ENCODE measurements at places on chromosomes 5 and 9.

DNA sequence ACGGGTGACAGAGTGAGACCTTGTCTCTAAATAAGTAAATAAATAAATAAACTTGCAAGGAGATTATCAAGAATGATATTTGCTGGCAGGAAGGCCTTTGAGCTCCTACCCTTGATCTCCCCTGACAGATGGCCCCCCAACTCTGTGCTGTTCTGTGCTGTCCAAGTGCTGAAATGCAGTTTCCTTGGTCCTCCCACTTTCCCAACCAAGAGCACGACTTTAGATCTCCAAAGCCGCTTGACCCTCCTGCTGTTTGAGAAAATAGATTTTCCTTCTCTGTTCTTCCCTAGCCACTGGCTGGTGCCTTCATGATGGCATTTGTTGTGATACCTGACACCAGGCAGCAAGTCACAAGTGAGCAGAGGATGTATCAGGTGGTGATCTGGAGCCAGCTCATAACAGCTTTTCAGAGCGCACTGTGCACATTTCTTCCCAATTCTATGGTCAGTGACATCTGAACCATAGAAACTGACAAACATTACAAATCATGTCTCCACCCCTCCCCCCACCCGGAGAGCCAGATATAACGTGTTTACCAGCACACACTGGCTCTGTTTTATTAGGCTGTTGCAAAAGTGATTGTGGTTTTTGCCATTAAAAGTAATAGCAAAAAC is 80.0 kb upstream of the PUM3 start:
- DNase-seq = no peak

DNA sequence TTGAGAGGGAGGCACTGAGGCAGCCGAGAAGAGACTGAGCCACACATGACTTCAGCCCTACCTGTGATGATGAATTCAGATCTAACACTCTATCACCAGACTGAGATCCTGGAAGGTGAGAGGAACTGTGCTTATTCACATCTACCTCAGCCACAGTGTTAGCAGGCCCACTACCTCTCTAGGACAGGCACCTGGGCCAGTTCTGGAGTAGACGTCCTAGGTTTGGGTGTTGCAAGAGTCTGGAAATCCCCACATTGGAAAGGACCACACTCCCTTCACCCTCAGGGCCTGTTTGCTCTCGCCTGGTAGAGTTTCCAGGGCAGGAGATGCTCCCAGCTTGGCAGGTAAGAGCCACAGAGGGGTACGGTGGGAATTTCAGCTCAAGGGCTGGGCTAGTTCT is 113.8 kb upstream of the CCL21 start:
- DNase-seq = no peak

DNA sequence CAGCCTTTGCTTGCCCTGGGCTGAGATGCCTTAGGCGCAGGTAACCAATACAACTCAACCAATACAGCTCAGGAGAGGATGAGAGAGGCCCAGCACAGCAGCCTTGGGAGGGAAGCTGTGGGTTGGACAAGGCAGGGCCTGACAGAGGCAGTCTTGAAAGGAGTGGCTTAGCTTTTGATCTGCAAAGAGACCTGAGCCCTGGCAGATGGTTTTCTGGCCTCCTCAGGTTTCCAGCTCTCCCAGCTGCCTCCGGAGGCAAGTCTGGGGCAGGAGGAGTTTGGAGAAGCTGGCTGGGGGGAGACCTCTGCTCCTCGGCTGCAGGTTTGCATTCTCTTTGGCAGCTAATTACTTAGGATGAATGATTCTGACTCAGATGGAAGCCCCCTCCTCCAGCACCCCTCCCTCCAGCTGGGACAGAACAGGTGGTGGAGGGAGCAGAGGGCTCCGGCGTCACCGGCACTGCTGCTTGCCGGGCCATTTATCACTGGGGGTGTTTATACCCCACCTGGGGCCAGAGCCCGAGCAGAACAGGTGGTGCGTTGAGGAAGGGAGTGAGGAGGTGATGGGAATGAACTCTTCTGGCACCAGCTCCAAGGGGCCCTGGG is 50.8 kb downstream of the TSPAN17 start:
- DNase-seq = no peak

- no peak for DNase-seq
These were observed 56.7 kb upstream of the PCA3 start for GRCh38 chr9:76707510-76707909.

DNA sequence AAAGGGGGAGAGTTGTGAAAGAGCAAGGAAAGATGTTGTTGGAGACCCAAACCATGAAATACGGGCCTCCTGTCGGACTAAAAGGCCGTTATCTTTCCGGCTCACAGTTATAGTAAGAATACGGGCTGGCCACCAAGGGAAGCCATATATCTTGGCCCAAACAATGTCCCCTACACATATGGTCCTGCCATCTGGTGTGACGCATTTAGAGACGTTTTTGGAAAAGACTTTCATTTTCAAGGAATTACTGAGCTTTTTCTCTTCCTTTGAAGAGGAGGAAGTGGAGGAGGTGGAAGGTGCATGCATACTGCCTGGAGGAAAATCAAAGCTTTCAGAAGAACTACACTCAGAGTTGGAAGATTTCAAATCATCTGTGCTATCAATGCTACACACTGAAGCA is 26.7 kb downstream of the PWWP2A start:
- no peak for DNase-seq

DNA sequence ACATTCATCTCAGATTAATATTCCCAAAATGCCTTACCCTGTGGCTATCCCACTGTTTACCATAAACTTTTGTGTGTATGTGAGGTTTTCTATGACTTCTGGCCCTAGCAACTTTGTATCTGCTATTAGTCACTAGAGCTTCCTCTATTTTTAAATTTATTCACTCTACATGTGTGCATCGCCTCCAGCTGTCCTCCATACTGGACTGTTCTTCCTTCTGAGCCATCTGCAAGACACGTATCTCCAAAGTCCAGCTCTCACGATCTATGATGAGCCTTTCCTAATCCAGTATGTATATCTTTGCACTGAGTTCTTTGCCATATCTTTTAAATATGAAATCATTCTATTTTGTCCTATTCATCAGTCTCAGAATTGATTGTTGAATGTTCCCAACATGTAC is 1.7 kb upstream of the GNG10 start:
- no peak for DNase-seq

- no peak for DNase-seq
These were observed 39.6 kb downstream of the KCNT1 start for GRCh38 chr9:135741276-135742219.

- DNase-seq = no peak
These were observed 1359.1 kb upstream of the CDH9 start for GRCh38 chr5:28397502-28397941.

GRCh38 chr9:72949244-72949582 is 3.6 kb downstream of the ALDH1A1 start:
- no peak for DNase-seq

GRCh38 chr5:60685028-60685427 is 14.9 kb downstream of the DEPDC1B start:
- no peak for DNase-seq

DNA sequence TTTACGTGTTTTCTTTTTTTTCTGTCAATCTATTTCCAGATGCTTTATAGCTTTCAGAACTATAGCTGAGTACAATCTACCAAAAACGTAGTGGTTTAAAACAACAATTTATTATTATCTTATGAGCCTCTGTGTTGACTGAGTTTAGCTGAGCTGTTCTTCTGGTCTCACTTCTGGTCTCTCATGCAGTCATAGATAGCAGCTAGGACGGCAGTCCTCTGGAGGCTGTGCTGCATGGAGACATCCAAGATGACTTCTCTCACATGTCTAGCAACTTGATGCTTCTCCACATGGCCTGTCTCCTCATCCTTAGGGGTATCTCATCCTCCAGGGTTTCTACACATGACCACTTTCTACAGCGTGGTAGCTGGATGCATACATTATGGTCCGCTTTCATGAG is 22.0 kb upstream of the RAD23B start:
- no peak for DNase-seq

DNA sequence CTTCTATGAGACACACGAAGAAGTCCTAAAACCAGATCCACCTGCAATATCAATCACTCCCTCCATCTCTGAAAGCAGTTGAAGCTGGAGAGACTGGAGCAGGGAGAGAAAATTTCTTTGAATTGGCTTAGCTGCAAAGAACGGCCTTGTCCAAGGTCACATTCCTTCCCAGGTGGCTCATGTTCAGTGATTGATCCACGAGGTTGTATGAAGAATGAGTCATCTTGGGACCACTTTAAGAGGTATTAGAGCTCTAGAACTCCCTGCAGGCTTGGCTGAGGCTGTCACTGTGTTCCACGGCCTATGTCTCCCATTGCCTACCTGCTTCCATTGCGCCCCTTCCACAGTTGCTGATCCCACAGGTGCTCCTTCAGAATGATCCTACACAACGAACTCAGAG is 68.2 kb downstream of the HMHB1 start:
- DNase-seq = no peak

DNA sequence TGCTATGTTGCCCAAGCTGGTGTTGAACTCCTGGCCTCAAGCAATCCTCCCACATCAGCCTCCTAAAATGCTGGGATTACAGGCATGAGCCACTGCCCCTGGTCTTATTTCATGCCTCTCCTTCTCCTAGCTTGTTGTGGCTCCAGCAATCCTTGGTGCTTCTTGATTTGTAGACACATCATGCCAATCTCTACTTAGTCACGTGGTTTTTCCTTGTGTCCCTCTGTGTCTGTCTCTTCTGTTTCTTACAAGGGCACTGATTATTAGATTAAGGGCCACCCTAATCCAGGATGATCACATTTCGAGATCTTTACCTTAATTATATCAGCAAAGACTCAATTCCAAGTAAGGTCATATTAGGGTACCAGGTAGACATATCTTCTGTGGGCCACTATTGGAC is 9.2 kb upstream of the IL31RA start:
- DNase-seq = no peak

DNA sequence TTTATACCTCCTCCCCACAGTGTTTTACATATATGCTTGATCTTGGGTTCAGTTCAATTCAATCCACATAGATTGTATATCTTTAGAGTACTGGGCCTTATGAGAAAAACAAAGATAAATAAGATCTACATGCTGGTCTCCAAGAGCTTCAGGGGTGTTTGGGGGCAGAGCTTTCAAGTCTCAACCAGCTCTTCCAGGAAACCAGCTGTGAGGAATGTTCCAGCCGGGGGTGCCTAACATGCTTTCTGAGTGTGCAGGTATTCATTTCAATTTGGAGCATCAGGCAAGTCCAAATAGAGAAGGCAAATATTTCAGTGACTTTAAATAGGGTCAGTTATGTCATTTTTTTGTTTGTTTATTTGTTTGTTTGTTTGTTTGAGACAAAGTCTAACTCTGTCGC is 5.7 kb upstream of the RAPGEF1 start:
- DNase-seq = no peak

DNA sequence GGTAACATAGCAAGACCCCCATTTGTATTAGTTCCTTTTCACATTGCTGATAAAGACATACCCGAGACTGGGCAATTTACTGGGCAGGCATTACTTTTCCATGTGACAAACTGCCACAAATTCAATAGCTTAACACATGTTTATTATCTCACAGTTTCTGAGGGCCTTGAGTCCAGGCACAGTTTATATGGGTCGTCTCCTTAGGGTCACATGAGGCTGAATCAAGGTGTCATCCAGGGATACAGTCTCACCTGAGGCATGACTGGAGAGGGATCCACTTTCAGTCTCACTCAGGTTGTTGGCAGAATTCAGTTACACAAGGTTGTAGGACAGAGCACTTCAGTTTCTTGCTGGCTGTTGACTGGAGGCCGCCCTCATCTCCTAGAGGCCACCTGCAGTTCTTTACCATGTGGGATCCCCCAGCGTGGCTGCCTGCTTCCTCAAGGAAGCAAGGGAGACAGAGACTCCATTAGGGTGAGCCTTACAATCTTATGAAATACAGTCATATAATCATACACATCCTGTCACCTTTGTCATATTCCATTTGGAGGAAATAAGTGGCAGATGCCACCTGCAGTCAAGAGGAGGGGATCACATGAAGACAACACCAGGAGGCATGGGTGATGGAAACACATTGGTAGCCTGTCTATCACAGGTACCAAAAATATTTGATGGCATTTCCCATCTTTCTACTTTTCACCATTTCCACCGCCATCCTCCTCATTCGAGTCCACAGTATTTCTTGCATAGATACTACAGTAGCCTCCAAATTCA is 15.1 kb upstream of the ERAP1 start:
- DNase-seq = no peak

DNA sequence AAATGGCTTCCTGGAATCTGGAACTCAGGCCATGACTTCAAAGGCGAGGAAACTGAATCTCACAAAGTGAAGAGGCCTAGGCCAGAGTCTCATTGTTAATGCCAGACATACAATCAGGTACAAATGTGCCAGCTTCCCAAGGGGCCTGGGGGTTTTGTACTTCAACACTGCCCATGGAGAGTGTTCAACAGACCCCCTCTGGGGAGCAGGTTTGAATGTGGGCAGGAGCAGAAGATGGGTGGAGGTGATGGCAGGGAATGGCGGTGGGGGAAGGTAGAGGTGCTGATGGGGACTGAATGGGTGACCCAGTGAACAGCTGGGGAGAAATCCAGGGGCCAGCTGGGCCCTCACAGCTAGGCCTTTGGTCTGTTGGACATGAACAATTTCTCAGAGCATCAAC is 12.0 kb downstream of the FOXI1 start:
- DNase-seq = no peak

DNA sequence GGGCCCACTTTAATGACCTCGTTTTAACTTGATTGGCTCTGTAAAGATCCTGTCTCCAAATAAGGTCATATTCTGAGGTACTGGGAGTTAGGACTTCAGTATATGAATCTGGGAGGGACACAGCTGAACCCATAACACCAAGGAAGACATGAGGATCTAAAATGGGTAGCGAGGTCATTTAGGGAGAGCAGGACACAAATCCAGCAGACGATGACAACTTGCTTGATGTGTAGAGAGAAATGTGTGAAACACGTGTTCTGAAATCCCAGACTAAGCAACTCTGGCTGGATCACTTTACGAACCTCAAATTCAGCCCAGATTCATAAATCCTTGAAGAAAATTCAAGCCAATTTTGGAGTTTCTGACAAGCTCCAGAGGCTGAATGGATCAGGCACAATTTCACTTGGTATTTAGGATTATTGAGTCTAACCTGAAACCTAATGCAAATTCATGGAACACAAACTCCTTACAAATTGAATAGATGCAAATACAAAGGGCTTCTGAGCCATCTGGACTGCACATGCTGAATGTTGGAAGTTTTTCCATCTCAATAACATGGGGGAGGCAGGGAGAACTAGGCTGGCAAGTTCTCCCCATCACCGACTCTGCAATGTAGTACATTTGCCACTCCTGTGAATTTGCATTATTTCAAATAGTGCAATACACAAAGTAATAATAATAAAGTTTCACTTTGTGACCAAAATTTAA is 74.0 kb upstream of the SLC30A5 start:
- no peak for DNase-seq

- DNase-seq = no peak
These were observed 1151.6 kb upstream of the CDH9 start for GRCh38 chr5:28190011-28190410.

- no peak for DNase-seq
These were observed 149.4 kb upstream of the MRPS30 start for GRCh38 chr5:44659334-44659733.

DNA sequence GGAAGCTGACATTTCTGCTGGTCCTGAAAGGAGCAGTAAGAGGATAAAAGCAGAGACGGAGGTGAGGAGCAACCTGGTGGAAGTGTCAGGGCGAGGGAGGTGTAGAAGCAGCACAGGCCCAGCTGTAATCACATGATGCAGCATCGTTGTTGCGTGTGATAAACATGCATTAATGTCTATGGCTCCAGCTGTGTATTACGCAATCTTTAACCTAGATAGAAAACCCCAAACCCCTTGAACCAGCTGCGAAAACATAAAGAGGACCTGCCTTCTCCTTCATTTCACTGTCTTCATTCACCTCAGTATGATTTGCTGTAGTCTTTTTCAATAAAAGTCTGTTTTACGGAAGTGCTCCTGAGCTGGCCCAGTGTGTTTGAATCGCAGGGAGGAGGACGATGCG is 162.9 kb downstream of the NTRK2 start:
- no peak for DNase-seq

- DNase-seq = no peak
These were observed 13.8 kb upstream of the CCL28 start for GRCh38 chr5:43425983-43426382.

Data from effector CD8-positive, alpha-beta T cell (primary cell).